ENCODE measurements at places on chromosomes 3 and 15.

GRCh38 chr15:50685976-50686468 is 575 bp downstream of the TRPM7 start:
- DNase-seq, result peak; percentile 83

GRCh38 chr3:123712077-123712860 is 127.4 kb upstream of the HACD2 start:
- DNase-seq, result peak; percentile 22

GRCh38 chr3:111797171-111797615 is 61.9 kb upstream of the PHLDB2 start:
- DNase-seq, result no peak

DNA sequence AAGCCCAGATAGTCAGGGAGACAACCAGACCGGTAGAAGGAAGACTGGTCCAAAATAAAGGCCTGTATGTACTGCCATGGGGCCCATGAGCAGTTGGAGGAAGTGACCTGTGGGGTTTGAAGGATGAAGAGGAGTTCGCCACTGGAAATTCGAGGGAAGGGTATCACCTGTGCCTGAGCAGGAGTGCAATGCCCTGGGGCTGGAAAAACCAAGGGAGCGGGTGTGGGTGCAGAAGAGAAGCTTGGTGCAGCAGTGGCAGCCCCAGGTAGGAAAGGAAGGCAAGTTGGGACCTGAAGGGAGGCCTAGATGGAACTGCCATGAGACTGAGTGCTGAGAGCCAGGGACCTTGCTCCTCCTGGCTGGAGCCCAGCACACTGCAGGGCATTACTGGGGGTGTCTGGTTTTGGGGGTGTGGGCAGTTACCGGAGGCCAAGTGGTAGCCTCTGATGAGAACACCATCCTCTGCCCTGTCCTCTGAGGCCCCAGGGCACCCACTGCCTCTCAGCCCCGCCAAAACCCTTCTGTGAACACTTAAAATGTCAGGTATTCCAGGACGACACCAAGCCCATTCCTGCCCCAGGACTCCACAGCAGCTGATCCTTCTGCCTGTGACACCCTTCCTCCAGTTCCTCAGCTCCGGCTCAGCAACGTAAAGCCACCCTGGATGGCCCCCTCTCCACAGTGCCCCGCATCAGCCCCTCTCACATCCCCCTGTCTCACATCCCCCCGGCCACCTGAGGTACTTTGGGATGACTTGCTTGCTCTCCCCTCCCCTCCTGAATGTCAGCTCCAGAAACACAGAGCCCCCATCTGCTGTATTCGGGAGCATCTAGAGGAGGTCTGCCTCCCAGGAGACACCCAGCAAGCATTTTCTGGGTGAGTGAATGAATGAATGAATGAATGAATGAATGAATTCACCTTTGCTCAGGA is 42.9 kb downstream of the WNT7A start:
- DNase-seq, result no peak

GRCh38 chr3:88408935-88409334 is 259.2 kb downstream of the C3orf38 start:
- DNase-seq, result no peak

DNA sequence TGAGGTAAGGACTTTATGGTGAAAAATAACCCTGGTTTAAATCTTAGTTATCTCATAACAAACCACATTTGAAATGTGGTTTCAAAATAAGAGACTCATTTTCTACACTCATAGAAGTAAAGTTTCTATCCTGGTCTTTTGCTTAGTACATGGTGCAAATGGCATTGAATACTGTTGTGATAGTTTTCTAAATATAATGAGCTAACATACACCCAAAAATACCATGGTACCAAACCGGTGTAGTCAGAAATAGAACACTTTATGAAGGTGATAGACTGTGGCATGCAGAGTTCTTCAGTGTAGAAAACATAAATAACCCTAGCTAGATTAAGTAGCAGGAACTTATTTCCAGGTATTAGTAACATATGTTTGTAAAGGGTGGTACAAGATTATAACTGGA is 629.4 kb downstream of the PLOD2 start:
- no peak for DNase-seq

DNA sequence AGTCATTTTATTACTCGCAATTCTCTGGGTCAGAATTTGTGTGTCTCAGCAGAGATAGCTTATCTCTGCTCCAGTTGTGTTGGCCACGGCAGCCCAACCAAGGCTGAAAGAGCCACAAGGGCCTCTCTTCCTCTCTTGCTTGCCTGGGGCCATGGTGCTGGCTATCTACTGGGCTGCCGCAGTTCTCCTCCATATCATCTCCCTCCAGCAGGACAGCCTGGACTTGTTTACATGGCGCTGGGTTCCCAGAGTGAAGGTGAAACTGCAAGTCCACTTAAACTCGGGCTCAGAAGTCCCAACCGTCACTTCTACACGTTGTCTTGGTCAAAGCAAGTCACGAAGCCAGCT is 134.8 kb downstream of the UACA start:
- DNase-seq, result peak; percentile 24

- DNase-seq, result peak; percentile 22
Measured at GRCh38 chr3:133211449-133211848, 173.3 kb downstream of the TMEM108 start.

DNA sequence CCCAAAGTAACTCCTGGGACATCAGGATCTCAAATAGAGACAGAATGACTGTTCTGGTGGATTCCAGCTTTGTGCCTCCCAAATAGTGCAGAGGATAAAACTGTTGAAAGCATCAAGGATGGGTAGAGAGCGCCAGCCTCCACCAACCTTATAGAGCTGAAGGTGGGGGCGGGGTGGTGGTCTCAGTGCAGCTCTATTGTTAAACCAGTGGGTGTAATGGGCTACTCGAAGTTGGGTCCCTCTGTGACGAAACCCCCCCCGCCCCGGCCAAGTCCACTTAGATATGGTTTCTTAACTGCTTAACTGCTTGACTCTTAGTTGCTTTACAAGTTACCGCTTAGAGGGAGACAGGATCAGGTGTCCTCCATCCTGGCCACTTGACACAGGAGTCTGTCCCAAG is 22.7 kb downstream of the DHX30 start:
- DNase-seq, result peak; percentile 21

DNA sequence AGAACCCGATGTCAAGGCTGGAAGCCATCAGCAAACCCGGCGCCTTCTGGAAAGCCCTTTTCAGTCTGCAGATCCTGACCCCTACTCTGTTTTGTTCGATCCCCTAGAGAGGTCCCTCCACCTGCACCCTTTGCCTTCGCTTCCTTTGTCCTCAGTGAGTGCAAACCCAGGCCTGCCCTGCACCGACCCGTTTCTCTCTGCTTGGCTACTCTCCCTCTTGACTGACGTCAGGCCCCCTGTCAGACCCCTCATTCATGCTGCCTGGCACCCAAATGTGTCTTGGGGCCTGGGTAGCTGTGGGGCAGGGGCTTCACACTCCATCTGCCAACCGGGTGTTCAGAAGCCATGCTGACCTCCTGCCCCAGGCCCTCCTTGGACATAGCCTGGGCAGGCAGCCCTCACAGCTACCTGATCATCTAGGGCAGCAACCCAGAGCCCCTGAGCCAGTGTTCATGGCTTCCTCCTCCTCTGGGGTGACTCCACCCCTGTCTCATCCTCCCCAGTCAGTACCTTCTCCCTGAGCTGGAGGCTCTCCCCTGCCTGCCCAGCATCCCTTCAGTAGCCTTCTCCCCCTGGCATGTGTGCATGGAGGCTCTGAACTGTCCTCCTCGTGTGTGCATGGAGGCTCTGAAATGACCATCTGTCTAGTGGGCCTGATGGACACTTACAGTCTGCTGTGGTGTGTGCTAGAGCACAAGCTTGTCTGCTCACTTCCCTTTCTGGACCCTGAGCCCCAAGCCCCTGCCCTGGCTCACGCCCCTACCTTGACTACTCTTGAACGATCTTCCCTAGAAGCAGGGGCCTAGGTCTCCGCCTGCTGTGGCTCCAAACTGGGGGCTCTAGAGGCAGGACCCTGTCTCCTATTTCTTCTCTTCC is 69.4 kb downstream of the EXOG start:
- no peak for DNase-seq

GRCh38 chr3:16307832-16308531 is 43.0 kb downstream of the OXNAD1 start:
- DNase-seq, result no peak

DNA sequence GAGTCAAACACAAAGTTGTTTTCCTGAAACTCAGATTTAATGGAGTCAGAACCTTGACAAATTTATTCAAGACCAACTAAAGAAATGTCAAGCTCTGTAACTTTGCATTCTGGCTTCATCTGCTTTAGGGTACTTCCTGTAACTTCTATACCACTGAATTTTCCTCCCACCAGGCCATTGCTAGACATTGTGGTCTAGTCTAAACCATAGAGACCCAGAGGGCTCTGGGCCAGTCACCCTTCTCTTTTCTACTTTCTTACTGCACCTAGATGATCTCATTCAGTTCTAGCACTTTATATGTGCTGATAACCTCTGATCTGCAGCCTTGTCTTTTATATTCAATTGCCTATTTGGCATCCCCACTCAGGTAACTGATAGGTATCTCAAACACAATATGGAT is 2.8 kb upstream of the OR5K1 start:
- DNase-seq, result no peak

DNA sequence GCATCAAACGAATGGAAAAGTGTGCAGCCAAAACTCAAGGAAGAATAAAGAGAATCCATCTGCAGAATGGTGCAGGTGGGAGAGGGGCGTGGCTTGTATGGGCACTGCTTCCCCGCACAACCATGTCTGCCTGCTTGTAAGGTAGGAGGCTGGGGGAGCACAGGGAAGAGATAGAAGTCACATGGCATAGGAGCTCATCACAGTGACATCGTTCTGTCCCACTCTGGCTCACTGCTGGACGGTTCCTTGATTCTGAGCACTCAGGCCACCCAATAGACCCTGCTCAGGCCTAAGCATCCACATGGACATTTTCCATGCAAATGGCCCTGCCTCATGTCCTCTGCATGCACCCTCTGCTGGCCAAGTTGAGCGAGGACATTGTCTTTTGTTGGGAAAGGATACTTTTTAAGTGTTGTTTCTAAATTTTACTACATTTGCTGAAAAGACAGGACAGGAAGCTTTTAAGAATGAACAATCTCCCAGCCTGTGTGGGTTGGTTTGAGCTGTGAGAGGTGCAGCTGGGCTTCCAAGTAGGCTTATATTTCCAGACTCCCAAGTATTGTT is 3.1 kb downstream of the MYLK start:
- peak; percentile 31 for DNase-seq

GRCh38 chr15:69790632-69791031 is 307.1 kb downstream of the TLE3 start:
- DNase-seq, result no peak

GRCh38 chr15:99578809-99579208 is 13.0 kb downstream of the MEF2A start:
- DNase-seq, result no peak

- no peak for DNase-seq
Measured at GRCh38 chr3:8932507-8932906, 30.8 kb downstream of the RAD18 start.

DNA sequence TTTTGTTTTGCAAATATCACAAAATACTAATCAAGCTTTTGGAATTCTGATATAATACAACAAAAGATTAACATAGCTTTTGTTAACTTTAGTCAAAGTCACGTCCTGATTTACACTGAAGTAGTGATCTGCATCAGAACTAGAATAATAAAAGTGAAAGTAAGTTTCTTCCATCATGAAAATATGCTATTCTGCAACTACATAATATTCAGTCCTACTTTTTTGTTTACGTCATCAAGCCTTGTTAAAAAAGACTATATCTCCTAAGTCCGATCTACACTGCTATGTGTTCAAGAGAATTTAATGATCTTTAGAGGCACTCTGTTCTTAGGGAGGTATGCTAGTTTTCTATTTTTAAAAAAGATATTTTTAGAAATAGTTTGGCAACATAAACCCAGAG is 330.1 kb downstream of the ARPP21 start:
- no peak for DNase-seq

DNA sequence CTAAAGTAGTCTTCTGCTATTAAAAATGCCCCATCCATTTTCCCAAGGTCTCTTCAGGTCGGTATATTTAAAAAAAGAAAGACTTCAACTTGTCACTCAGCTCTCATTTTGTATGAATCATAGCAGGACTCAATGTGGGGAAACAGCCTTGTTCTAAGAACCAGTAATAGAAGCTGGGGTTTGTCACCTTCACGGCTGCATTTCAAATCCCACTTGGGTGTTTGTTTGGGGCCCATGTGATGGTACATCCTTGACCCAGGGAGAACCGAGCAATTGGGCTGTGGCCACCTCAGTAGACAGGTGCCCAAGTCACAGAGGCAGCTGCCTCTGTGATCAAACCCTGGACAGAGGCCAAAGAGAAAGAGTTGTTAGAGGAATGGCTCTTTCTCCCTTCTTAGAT is 70.3 kb upstream of the ARL8B start:
- DNase-seq, result no peak

DNA sequence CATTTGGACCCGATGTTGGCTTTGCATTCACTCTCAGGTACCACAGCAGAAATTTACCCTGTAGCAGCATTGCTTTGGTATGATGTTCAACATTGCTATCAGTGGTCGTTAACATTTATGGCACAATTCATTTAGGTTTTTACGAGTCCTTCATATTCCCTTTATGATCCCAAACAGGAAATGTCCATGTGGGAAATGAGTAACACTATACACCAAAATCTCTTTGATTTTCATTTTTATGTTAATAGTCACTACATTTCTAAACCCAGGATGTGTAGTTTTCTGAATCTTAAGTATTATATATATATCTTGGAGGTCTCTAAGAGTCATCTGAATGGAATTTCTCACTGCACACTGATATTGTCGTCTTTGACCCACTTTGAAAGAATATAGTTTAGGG is 78.5 kb upstream of the RBMS3 start:
- DNase-seq, result no peak

DNA sequence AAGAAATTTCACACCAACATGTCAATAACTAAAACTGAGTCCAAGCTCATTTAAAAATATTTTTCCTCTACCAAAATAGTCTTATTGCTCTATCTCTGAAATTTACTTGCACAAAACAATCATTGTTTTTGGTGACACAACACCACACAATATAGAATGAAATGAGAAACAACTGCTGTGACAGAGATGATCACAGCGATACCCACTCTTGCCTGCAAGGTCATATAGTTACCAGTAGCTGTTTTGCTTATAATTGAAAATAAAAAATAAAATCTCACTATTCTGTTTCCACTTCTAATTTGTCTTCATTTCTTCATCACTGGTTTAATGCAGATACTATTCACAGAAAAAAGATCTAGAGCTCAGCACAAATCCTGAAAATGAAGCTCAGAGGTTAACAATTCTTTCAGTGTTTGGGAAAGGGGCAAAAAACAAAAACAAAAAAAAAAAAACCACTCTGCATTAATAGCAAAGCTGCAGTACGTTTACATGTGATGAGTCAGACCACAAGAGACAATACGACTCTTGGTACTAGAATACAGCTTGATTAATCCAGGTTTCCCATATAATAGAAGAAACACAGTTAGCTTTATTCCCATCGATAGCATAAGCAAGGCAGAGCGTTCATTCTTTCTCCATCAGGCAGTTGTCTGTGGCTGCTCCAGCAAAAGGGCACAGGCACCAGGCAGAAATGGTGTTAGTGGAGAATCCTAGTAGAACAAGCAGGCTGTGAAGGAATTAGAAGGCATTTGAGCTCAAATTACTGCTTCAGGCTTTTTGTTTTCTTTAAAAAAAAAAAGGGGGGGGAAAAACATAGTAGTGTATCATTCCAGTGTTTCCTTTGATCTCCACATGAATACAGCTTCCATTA is 773 bp downstream of the ANKRD28 start:
- DNase-seq, result peak; percentile 49
